ENCODE measurements at places on chromosomes 6 and 20.

DNA sequence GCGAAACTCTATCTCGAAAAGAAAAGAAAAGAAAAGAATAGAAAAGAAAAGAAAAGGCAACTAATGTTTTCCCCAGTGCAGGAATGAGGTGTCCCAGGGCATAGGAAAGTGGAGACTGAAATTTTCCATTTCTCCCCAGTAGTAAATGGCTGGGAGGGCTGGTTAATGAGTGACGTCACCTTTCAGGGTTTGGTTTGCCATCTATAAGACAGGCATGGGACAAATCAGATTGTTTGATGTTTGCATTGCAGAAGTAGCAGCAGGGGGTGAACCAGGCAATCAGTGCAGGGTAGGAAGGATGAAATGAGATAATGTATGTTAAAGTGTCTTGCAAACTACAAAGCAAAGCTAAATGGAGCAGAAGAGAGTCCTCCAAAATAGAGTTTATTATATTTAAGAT is 533.4 kb downstream of the PKHD1 start:
- DNase-seq, result no peak

DNA sequence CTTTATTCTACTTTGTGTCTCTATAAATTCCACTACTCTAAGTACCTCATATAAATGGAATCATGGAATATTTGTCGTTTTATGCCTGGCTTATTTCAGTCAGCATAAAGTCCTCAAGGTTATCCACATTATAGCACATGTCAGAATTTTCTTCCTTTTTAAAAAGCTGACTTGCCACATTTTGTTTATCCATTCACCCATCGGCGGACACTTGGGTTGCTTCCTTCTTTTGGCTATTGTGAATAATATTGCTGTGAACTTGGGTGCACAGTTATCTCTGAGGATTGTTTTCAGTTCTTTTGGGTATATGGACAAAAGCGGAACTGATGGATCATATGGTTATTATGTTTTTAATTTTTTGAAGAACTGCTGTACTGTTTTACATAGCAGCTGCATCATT is 39.1 kb upstream of the ME1 start:
- DNase-seq, result no peak

GRCh38 chr6:5050009-5050408 is 35.1 kb upstream of the PPP1R3G start:
- DNase-seq, result no peak

- no peak for DNase-seq
Measured at GRCh38 chr20:53328961-53329360, 264.7 kb downstream of the ZNF217 start.

DNA sequence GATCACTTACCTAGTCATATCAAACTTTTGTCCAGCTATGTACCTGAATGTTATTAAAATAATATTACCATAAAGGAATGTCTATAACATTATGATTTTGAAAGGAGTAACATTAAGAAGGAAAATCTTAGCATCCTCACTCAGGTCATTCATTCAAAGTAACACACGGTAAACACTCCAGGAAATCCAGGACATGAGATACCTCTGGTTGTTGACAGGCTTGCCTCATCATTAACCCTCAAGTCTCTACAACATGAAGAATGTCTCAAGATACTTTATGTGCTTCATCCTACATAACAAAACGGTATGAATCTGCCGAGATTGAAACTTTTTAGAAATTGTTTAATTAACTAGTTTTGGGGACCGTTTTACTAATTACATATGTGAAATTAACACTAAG is 690 bp upstream of the FILIP1 start:
- DNase-seq, result no peak

DNA sequence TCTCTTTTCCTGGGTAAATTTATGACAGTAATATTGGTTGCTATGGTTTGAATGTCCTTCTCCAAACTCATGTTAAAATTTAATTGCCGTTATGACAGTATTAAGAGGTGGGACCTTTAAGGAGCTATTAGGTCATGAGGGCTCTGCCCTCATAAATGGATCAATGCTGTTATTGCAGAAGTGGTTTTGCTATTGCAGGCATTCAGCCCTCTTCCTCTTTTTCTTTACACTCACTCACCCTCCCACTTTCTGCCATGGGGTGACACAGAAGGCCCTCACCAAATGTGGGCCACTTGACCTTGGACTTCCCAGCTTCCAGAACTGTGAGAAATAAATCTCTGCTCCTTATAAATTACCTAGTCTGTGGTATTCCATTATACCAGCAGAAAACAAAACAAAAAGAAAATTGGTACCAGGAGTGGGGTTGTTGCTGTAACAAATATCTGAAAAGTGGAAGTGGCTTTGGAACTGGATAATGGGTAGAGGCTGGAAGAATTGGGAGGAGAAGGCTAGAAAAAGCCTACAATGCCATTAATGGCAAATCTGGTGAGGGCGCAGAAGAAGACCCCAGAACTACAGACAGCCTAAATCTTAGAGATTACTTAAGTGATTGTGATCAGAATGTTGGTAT is 24.8 kb upstream of the IGF2R start:
- no peak for DNase-seq

GRCh38 chr20:34211591-34211990 is 29.6 kb upstream of the ASIP start:
- no peak for DNase-seq

GRCh38 chr6:18488526-18489270 is 101.5 kb downstream of the RNF144B start:
- DNase-seq, result no peak

- DNase-seq, result peak; percentile 89
Measured at GRCh38 chr20:46363874-46364669, 42.3 kb downstream of the ELMO2 start.

- no peak for DNase-seq
Measured at GRCh38 chr20:60372275-60372674, 414.1 kb downstream of the CDH26 start.

DNA sequence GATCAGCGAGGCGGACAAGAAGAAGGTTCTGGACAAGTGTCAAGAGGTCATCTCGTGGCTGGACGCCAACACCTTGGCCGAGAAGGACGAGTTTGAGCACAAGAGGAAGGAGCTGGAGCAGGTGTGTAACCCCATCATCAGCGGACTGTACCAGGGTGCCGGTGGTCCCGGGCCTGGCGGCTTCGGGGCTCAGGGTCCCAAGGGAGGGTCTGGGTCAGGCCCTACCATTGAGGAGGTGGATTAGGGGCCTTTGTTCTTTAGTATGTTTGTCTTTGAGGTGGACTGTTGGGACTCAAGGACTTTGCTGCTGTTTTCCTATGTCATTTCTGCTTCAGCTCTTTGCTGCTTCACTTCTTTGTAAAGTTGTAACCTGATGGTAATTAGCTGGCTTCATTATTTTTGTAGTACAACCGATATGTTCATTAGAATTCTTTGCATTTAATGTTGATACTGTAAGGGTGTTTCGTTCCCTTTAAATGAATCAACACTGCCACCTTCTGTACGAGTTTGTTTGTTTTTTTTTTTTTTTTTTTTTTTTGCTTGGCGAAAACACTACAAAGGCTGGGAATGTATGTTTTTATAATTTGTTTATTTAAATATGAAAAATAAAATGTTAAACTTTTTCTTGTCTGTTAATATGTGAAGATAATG is 2.2 kb downstream of the HSPA1B start:
- no peak for DNase-seq

Data from CD4-positive, alpha-beta T cell treated with Interleukin-17A for 4 hours (primary cell).